ENCODE measurements at places on chromosomes 2 and 18.

GRCh38 chr2:68287580-68288441 lies 31.9 kb downstream of the CNRIP1 start:
- no peak for DNase-seq

DNA sequence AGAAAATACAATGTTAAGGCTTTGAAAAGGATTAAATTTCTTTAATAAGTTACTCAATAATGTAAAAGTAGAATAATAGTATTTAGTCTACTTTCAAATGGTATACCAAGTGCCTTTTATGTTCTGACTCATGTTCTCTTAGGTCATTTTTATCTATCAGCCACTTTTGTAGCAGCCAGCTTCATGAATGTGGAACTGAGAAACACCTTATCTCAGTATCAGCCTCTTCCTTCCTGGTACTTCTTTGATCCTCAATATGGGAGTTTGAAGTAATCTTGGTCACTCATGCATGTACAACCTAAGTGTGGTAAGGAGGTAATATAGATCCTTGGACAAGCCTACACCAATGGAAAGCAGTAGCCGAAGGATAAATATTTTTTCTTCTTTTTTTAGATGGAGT lies 180.4 kb upstream of the NRXN1 start:
- DNase-seq, result no peak

- no peak for DNase-seq
Measured at GRCh38 chr18:34738175-34738894, 28.2 kb downstream of the DTNA start.

DNA sequence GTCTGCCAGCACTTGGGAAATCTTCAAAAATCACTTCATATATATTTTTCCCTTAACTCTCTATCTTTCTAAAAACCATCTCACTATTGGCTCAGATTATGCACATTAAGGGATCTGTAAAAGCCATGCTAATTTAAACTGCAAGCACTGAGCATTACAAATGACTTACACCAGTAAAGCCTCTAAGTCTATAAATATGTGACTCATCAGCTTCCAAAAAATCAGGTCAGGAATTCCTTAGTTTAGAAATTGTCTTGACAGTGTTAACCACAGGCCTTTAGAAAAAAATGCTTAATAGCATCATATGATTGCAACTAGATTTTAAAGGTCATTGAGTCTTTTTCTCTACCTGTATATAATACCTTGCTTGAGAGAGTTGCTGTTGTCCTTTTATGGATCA lies 1113.6 kb upstream of the PIK3C3 start:
- no peak for DNase-seq

DNA sequence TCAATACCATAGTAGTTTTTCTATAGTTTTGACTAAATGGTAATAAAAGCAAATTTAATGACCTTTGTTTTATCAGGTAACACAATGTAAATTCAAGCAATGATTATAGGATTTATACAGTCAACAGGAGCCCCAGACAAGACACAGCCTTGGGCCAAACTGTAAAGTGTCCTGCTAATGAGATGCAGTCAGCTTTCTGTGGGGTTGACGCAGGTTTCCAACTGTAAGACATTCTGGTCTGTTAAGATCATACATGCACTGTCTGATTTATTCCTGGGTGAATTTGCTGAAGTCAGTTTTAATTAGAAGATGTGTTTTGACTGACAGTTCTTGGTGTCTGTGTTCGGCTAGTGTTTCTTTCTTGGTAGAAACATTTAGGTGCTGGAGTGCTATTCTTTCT lies 180.3 kb downstream of the SNTG2 start:
- no peak for DNase-seq

GRCh38 chr2:192500550-192501200 lies 305.9 kb upstream of the TMEFF2 start:
- no peak for DNase-seq

GRCh38 chr2:71713581-71714580 lies 260.5 kb downstream of the DYSF start:
- DNase-seq, result no peak

GRCh38 chr18:80088823-80089222 lies 20.2 kb upstream of the ADNP2 start:
- DNase-seq, result no peak

DNA sequence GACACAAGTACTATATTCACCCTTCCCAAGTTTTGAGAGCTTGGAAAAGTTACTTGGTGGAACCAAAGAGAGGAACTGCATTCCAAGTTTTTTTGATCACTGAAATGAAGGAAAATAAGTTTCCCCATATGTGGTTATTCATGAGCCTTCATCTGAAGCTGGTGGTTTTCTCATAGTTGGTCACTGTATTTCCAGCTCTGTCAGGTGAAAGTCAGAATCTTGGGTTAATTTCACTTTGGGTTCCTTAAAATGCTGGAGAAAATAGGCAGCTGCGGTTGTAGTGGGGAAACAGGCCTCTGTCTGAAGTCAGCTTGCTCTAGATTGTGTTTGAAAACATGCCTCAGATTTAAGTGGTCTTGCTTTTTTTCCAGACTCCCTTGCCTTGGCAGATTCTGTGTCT lies 200.5 kb downstream of the HRH4 start:
- DNase-seq, result no peak

GRCh38 chr2:140814141-140814540 lies 1316.7 kb downstream of the LRP1B start:
- no peak for DNase-seq

- no peak for DNase-seq
Measured at GRCh38 chr2:187403568-187404260, 44.3 kb downstream of the CALCRL start.

DNA sequence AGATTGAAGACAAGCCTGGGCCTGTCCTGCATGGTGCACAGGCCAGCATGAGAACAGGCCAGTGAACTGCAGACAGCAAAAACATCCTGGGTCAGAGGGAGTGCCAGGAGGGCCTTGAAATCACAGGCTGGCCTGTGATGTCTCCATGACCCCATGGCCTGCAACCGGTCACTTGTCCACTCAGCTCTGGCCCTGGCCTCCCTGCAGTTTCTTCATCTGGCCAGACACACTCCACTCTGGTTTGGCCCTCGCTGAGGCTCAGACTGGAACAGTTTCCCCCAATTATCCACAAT lies 12.6 kb downstream of the CYRIA start:
- no peak for DNase-seq

DNA sequence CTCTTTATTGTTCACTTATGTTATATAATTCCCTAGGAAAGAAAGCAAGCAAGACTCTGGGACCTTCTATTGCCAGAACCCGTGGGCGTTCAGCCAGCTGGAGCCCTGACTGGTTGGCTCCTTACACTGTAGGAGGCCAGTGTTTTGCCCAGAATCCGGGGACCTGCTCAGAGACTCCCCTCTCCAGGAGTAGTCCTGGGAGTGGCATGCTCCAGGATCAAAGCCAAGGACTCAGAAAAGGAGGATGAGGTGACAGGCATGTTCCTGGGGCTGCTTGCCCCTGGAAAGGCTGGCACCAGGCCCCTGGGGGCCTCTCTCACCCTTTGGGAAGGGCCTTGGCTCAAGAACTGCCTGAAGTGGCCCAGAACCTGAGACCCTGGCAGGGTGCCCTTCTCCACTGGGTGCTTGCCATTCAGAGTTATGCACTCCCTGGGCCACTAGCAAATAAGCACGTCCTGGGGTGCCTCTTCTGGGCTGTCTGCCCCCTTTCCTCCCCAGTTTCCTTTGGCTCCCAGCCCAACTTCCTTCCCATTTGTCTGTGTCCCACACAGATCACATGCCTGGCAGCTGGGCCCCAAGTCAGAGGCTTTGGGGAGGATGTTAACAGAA lies 19.6 kb upstream of the KIF3C start:
- DNase-seq, result no peak

GRCh38 chr18:69628774-69629359 lies 228.2 kb downstream of the DOK6 start:
- DNase-seq, result no peak

DNA sequence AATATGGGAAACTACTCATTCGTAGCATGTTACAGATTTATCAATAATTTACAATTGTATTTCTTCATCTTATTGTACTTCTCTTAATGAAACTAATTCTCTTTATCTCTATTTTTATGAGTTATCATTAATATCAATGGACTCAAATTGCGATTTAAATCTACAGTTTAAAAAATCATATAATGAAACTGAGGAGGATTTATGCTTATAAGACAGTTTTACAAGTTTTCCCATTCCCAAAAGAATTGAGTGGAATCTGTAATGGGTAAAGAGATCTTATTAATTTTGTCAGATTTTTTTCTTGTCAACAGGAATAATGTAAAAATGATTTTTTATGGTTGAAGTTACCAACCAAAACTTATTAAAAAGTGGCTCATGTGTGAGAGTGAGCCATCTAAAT lies 468.0 kb downstream of the METTL4 start:
- no peak for DNase-seq

DNA sequence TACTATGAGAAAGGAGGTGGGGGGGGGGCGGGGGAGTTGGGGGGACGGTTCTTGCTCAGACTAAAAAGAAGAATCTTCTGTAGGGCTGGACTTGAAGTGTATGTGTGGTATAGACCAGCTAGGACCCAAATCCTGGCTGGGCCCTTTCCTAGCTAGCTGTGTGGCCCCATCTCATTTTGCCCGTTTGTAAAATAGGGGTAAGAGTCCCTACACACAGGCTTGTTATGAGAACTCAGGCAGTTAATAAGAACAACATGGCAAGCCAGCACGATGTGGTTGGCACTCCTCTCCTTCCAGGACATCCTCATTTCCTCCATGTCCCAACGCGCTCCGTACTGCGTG lies 1.1 kb downstream of the EVA1A start:
- DNase-seq, result no peak

DNA sequence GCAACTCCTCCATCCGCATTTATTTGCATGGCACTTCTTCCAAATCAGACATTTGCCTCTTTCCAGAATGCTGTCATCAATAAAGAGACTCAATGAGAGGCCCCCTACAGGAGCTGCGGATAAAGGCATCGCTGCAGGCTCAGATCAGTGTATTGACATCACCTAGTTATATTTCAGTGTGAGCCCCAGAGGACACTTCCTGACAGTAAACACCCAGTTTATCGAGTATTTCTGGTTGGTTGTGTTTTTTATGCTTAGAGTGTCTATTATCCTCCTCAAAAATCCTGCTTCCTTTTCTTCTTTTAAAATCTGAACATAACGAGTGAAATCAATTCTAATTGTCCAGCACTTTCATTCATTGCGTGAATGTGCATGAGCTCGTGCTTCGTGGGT lies 38.8 kb downstream of the NRP2 start:
- no peak for DNase-seq

- no peak for DNase-seq
Measured at GRCh38 chr2:196899976-196900375, 26.5 kb downstream of the PGAP1 start.

DNA sequence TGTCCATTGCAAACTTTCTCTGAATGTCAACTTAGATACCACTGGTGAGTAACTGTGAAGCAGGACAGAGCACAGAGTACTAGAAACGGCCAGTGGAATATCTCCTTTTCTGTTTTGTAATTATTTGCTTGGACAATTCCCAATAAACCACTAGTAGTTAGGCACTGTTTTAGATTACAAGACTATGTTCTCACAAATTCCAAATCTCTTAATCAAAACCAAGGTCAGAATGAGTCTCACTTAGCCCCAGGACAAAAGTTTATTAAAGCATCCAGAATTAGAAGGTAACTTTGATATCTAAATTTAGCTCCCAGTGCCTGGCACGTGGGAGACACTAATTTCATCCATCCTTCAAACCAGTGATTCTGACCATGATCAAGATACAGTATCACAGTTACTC lies 89.0 kb downstream of the ZNF521 start:
- no peak for DNase-seq

DNA sequence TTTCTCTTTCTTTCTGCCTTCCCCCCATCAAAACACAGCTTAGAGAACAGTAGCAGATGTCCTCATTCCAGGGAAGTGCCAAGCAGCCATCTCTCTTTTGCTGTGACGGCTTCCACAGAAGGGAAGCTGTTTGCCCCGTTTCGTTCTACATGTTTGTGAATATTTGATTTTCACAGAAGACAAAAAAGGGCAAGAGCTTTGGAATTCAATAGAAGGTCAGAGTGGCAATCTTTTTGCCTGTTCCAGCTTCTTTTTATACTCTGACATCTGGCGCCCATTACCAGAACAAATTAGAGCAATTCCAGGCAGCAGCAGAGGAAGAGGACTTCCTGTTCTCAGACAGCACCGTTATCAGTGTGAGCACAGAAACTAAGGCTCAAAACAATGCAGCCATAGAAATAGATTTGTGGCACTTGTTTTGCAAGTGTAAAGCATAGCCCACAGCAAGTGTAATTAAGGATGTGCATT lies 79.0 kb upstream of the CDH19 start:
- DNase-seq, result no peak

DNA sequence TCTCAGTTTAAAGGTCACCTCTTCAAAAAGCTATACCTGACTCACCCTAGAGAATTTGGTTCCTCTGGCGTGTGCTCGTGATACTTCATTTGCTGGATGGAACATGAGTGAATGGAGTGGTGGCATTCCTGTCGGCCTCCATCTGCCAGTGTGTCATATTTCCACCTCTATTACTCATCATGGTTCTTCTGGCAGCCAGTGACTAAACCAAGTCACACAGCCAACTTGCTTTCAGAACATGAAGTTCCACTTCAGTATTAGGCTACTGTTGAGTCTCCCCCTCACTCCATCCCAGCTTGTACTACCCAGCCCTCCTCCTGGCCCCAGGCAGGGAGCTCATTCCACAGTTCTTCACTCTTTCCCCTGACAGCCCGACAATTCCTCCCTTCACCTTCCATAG lies 169.8 kb downstream of the MREG start:
- DNase-seq, result no peak

GRCh38 chr2:20365249-20365817 lies 14.7 kb upstream of the PUM2 start:
- no peak for DNase-seq

GRCh38 chr2:86543335-86543734 lies 19.9 kb downstream of the CHMP3 start:
- no peak for DNase-seq

DNA sequence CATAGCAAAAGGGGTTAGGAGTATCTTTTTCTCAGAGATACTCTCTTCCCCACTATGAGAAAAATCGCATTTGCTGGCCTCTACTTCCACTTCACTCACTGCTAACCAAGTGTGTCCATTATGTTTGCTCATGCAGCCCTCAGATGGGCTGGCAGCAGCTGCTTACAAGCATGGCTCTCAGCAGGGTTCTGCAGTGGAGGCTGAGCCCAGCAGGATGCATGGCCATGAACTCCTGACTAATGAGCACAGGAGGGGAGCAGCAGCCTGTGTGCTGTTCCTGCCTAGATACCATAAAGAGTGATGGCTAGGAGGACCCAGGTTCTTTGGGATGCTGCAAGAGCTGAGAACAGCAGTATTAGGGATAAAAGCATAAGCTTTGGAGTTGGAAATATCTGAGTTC lies 316.9 kb upstream of the THSD7B start:
- no peak for DNase-seq

GRCh38 chr2:15691586-15692310 lies 100.1 kb downstream of the DDX1 start:
- DNase-seq, result no peak
